ENCODE measurements at places on chromosomes 12 and 14. TPM values are rescaled to one million over a fixed set of nuclear protein-coding genes. Genes with fewer than 3 reads are reported as not detected.

DNA sequence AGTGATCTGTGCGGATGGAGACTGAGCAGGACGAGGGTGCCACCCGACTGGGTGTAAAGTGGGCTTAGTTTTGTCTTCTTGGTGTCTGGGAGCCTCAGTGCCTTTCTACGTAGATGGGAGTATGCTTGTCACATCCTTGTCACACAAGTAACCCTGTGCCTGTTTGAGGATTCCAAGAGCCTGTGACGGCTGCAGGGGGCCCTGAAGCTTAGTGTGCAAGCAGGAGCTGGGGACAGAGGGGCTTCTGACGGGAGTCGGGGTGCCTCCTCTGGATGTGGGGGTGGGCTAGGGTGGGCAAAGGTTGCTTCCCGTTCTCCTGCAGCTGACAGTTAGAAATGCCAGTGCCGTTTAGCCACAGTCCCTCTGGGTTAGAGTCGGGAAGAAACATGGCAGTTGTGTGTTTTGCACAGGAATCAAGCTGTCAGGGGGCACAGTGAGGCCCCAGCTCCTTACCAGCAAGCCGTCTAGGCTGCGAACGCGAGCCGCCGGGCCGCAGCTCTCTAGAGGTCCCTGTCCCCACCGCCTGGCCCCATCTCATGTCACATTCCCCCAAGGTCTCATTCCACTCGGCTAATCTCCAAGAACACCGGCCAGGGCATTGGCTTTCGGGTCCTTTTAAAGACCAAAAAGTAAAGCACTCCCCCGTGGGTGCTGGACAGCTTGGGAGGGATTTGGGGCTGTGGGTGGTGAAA is 7.0 kb downstream of the RTL1 start:
- no peak overlapping the region for H3K27ac ChIP-seq
- no peaks in the 10 kb centered on the region for H3K4me1 ChIP-seq
- DNase-seq: no peak
- H3K36me3 ChIP-seq: no peaks in the 10 kb centered on the region
- no peak overlapping the region for H3K4me3 ChIP-seq

DNA sequence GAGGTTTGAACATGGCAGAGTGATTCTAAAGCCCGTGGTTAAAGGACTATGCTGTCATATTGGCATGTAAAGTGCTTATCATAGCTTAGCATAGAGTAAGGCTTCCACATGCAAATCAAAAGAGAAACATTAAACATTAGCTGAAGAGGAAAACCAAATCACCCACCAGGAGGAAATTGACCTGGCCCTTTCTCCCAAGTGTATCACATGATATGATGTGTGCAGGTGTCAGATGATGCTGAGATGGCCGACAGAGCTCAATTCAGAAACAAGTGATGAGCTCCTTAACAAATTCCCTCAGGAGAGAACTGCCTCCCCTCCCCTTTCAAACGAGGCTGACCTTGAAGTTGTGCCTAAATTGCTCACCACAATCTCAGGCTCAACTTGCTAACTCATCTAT is 217.1 kb upstream of the BTG1 start:
- no peaks in the 10 kb centered on the region for H3K4me1 ChIP-seq
- no peak overlapping the region for H3K27ac ChIP-seq
- no peak for DNase-seq
- H3K4me3 ChIP-seq: no peak overlapping the region
- H3K27me3 ChIP-seq: no peaks in the 10 kb centered on the region

GRCh38 chr12:4552191-4552590 is 9.8 kb upstream of the DYRK4 start:
- DNase-seq: no peak
- H3K36me3 ChIP-seq: no peaks in the 10 kb centered on the region
- no peak overlapping the region for H3K4me3 ChIP-seq
- no peak overlapping the region for H3K27ac ChIP-seq

GRCh38 chr12:3810540-3810939 is 57.6 kb upstream of the CRACR2A start:
- no peaks in the 10 kb centered on the region for H3K4me1 ChIP-seq
- no peaks in the 10 kb centered on the region for H3K27me3 ChIP-seq
- DNase-seq: no peak
- no peak overlapping the region for H3K27ac ChIP-seq

DNA sequence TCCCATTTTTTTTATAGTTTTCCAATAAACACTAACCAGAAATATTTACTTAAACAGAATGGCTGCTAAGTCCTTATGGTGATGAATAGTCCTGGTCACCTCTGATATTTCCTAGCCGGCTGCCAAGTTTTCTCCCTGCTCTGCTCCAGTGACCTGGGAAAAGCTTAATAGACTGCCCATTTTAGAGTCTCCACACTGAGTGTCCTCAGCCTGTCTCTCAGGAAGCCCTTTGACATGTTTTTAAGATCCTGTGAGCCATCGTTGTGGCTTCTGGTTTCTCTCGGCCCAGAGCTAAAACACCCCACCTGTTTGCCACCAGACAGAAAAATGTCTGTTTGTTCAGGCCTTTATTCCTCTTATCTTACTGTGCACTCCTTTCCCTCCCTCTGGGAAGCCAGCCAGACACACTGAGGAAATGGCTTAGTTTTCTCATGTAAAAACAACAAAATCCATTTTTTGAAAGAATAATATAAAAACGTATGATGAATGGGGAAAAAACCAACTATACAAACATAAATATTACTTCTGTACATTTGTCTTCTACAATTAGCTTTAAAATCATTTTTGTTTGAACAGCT is 25.4 kb upstream of the ALDH2 start:
- H3K36me3 ChIP-seq: no peaks in the 10 kb centered on the region
- H3K27me3 ChIP-seq: no peaks in the 10 kb centered on the region
- H3K27ac ChIP-seq: no peak overlapping the region
- no peak overlapping the region for H3K4me3 ChIP-seq

- no peaks in the 10 kb centered on the region for H3K36me3 ChIP-seq
- DNase-seq: no peak
- H3K27ac ChIP-seq: peak overlapping the region; percentile 74
- peaks cover 7% of the 10 kb centered on the region for H3K4me1 ChIP-seq
- H3K4me3 ChIP-seq: peak overlapping the region; percentile 62
These were observed 1.3 kb downstream of the TEAD4 start for GRCh38 chr12:2960390-2960956.

DNA sequence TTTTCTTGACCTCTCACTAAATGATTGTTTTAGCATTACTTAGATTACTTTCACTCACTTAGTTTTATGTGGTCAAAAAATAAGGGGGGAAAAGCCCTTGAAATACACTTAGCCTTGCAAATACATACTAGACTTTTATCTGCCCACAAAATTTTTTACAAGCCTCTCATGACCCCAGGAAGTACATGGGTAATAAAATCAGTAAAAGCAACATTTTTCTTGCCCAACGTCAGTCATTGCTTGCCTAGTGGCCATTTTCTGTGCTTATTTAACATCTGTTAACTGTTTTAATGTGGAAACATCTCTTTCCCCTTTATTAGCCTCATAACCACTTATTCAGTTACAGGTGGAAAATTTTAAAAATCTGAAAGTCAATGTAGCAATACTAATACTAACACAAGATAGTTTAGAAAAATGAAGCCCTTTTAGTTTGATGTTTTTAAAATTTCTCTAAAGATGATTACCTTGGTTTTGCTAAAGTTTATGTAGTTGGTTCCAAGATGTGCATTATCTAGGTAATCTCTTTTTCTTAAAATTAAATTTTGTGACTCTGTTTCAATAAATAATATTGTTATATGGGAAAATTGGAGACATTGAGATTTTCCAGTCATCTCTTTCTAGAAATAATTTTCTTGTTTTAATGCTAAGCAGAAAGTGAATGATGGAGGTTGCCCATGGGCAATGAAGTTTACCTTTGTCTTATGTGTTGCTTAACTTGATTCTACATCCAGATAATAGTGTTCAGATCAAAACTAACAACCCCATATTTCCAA is 175.5 kb downstream of the TMTC2 start:
- no peak overlapping the region for H3K4me3 ChIP-seq
- no peaks in the 10 kb centered on the region for H3K36me3 ChIP-seq
- no peak for DNase-seq
- peaks cover 4% of the 10 kb centered on the region for H3K4me1 ChIP-seq
- H3K27me3 ChIP-seq: no peaks in the 10 kb centered on the region

DNA sequence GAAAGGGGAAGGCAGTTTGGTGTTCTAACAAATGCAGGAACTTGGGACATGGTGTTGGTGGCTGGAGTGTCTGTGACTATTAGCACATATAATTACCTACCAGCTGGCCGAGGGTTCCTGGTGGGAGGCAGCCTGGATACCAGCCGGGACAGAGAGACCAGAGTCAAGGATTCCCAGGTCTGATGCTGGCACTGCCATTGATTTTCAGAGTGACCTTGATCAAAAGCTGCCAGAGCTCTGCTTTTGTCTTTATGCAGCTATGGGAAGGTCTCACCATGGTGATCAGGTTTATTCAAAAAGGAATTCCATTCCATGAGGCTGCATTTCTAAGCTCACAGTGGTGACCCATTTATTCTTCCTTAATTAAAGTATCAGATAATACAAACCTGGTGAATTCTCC is 101.0 kb upstream of the PWP1 start:
- no peaks in the 10 kb centered on the region for H3K4me1 ChIP-seq
- no peaks in the 10 kb centered on the region for H3K27me3 ChIP-seq
- no peaks in the 10 kb centered on the region for H3K36me3 ChIP-seq

DNA sequence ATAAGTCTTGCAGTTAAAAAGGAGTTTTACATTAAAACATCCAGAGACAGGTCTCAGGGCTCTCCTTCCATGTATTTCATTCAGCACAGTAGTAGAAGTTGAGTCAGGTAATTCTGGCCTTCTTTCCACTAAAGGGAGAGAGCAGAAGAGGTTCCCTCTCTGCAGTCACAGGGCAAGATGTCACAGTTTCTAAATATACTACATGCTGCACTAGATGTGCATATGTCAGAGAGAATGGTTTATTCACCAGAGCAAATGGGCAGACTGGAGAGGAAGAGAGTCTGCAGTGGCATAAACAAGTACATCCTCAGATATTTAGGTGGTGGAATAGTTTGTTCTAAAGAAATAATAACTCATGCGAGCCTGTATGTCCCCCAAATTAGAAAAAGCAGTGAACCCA is 132.0 kb downstream of the KICS2 start:
- H3K27me3 ChIP-seq: no peaks in the 10 kb centered on the region
- no peak overlapping the region for H3K4me3 ChIP-seq
- DNase-seq: no peak
- H3K36me3 ChIP-seq: no peaks in the 10 kb centered on the region
- H3K4me1 ChIP-seq: peaks cover 36% of the 10 kb centered on the region
- H3K27ac ChIP-seq: no peak overlapping the region

The RND1 gene
- total RNA-seq: 1.0 TPM

The ZDHHC22 gene
- total RNA-seq: not detected

The GPRC5A gene
- total RNA-seq: 11.0 TPM

The SDR9C7 gene
- total RNA-seq: not detected

The AQP6 gene
- not detected for total RNA-seq

Measured in pancreas (tissue), 10 donors.